NCI-H2081 (cell line): ENCODE measurements at places on chromosomes 2 and 18.

DNA sequence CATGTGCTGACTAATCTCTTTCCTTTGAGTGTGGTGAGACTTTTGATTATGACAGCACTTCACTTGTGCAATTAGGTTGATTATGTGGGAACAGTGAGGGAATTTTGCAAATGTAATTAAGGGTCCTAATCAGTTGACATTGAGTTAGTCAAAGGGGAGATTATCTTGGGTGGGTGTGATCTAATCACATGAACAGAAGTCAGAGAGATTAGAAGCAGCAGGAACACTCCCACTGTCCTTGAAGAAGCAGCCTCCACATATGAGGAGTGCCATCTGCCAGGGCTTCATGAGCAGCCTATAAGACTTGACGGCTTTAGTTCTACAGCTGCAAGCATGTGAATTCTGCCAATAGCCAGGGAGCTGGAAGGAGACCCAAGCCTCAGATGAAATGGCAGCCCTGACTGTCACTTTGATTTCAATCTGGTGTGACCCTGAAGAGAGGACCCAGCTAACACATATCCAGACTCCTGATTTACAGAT is 89.4 kb upstream of the APCDD1 start:
- DNase-seq: no peak

GRCh38 chr2:27967076-27967475 is 76.5 kb downstream of the BABAM2 start:
- DNase-seq: no peak

- DNase-seq: no peak
Observed at GRCh38 chr2:144508172-144508851, 11.6 kb downstream of the ZEB2 start.

GRCh38 chr2:117127680-117128079 is 686.8 kb upstream of the DDX18 start:
- no peak for DNase-seq

DNA sequence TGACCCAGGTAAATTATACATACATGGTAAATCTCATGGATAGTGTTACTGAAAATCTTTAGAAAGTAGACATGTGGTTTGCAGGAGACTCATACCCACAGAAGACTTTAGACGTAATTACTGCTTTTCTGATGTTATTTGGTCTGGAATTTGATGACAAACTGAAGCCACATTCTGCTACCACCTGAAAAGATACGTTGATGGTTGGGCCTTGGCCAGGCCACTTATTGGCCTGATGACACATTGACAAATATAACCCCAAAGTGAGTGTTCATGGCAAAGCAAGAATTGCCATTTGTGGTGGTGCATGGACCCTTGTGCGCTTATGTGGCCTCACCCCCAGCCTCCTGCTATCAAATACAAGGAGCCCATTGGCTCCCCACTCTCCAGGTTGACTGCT is 155.6 kb downstream of the METTL4 start:
- no peak for DNase-seq

- DNase-seq: no peak
Observed at GRCh38 chr2:85711578-85712060, 17.5 kb downstream of the GNLY start.

GRCh38 chr2:20089715-20090464 is 38.5 kb upstream of the LAPTM4A start:
- no peak for DNase-seq

GRCh38 chr2:191333911-191334357 is 88.7 kb downstream of the MYO1B start:
- no peak for DNase-seq

- no peak for DNase-seq
Observed at GRCh38 chr2:191171708-191172355, 21.0 kb upstream of the STAT4 start.

DNA sequence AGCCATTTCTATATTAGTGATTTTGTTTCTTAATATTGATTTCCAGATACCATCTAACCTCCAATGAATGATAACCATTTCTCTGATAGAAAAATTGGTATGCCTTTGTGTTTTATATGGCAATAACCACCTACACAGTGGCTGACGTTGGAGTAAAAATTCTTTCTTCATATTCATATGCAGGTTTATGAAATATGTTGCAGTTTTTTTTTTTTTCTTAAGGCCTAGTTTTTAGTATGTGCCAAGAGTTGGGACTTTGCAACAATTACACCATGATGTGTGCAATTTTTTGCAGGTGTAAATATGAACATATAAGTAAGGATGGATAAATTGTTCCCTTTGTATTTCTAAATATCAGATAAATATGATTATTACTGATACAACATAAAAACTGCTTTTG is 163.2 kb upstream of the MYO3B start:
- DNase-seq: no peak

DNA sequence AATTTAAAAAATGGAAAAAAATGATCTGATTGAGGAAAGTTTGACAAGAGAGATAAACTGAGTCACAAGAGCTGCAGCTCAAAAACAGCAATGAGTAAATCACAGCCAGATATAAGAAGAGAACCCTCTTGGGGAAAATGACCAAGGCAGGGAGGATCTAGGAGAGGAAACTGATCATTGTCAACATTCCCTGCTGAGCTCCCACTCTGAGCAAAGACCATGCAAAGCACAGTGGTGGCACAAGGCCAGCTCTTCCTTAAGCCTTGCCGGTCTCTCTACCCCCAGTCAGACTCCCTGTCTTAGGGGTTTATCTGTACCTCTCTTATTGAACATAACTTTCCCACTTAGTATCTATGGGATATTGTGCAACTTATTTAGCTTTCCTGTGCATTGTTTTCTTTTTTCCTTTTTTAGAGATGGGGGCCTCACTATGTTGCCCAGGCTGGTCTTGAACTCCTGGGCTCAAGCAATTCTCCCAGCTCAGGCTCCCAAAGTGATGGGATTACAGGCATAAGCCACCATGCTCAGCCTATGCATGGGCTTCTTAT is 54.0 kb upstream of the PPP1CB start:
- DNase-seq: no peak

- DNase-seq: no peak
Observed at GRCh38 chr2:195674491-195675221, 17.6 kb downstream of the SLC39A10 start.

DNA sequence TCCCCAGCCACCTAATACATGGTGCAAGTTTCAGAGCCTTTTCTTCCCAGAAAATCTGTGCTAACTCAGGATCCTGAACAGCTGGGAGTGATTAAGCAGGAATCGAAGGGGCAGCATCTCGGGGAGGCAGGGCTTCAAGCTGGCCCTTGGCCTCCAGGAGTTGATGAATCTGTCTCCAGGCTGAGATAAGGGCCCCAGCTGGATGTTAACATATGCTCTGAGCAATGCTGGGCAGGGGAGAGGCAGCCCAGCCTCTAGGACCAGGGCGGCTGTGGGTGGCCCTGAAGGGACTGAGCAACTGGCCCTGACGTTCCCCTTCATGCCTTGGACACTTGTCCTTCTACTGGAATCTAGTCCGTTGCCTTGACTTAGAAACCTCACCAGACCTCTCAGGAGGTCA is 84.1 kb upstream of the EPC2 start:
- DNase-seq: no peak

GRCh38 chr2:152555048-152555447 is 162.2 kb downstream of the PRPF40A start:
- no peak for DNase-seq

- DNase-seq: no peak
Observed at GRCh38 chr2:60535685-60536312, 17.7 kb downstream of the BCL11A start.

GRCh38 chr2:238136820-238137537 is 1.5 kb upstream of the KLHL30 start:
- no peak for DNase-seq

- no peak for DNase-seq
Observed at GRCh38 chr18:79956276-79956675, 4.8 kb upstream of the SLC66A2 start.

- DNase-seq: no peak
Observed at GRCh38 chr2:191382801-191383200, 137.6 kb downstream of the MYO1B start.

- no peak for DNase-seq
Observed at GRCh38 chr18:63869374-63869773, 18.1 kb upstream of the SERPINB2 start.

DNA sequence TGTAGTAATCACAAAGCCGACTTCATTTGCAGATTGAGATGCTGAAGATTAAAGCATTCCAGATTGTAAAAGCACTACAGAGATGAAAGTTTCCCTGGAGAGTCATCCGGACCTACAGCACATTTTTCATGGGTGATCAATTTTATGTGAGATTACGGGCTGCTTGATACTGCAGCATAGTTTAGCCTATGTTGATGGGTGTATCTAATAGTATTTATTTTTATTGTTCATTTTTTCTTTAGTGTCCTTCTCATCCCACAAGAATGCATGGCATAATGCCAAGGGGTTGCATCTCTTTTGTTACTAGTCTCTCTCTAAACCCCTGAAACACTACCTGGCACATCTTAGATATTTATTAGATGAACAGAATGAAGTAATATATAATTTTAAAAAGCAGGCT is 240.4 kb downstream of the MBD2 start:
- no peak for DNase-seq

DNA sequence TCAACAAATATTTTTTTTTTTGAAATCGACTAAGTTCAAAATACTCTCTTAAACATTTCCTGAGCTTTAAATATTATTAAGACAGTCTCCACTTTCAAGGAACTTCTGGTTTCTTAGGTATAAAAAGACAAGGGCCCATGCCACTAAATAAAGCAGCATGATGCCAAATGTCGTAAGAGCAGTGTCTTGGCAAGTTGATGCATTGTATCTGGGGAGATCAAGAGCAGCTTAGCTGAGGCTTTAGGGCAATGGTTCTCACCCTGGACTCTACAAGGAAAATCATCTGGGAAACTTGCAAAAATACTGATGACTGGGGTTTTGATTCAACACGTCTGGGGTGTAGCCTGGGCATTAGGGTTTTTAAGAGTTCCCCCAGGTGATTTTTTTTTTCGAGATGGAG is 41.3 kb downstream of the COL4A3 start:
- no peak for DNase-seq

GRCh38 chr2:59585655-59586054 is 967.8 kb downstream of the BCL11A start:
- DNase-seq: no peak

GRCh38 chr2:216004697-216005283 is 8.6 kb downstream of the MREG start:
- DNase-seq: no peak

DNA sequence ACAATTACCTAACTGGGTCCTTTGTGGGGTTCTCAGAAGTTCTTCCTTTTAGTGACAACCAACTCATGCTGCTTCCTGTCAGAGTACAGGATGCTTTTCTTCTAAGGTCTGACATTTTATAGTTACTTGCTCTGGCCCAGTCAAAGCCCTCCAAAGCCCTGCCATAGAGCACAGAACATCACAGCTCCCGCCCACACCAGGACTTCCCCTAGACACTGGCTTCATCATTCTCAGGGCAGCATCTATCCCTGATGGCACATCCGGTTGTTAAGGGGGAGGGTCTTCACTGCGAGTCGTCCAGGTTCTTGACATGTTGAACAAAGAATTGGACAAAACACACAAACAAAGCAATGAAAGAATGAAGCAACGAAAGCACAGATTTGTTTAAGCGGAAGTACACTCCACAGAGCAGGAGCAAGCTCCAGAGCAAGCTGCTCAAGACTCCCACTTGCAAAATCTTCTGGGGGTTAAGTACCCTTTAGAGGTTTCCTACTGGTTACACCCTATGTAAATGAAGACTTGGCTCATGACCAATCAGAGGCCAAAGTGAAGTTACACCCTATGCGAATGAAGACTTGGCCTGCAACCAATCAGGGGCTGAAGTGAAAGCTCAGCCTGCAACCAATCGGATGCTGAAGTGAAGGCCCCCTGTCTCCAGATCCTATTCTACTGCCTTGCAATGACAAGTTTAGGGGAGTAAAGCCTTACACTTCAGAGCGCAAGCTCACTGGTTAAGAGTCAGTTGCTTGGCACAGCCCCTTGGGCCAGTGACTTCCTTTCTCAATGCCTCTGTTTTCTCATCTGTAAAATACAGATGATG is 79.0 kb downstream of the HDAC4 start:
- DNase-seq: no peak

DNA sequence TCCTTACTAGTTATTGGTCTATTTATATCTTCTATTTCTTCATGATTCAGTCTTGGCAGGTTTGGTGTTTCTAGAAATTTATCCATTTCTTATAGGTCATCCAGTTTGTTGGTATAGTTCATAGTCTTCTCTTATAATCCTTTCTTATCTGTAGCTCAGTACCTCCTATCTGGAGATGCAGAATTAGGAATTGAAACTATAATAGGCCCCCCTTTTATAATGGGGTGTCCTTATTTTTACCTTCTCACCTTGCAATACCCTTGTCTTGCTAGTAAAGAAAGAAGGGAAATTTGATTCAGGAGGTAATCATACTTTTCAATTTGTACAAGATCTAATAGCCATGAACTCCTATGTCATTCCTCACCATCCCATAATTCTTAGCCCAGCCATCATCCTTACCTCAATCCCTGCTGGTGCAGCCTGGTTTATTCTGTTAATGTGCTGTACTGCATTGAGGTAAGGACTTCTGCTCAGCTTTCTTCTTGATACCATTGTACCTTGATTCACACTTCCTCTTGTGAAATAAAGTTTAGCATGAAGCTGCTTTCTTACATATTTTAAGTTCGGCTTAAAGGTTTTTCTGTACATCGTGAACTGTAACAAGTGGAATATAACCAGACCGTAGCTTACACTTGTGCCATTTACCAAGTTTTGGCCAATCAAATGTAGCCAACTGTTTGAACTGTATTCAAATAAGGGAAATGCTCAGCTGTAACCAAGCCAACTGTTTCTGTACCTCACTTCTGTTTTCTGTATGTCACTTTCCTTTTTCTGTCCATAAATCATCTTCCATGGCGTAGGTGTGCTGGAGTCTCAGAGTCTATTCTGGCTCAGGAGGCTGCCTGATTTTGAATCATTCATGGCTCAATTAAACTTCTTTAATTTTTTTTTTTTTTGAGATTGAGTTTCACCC is 40.1 kb upstream of the PTH2R start:
- no peak for DNase-seq

DNA sequence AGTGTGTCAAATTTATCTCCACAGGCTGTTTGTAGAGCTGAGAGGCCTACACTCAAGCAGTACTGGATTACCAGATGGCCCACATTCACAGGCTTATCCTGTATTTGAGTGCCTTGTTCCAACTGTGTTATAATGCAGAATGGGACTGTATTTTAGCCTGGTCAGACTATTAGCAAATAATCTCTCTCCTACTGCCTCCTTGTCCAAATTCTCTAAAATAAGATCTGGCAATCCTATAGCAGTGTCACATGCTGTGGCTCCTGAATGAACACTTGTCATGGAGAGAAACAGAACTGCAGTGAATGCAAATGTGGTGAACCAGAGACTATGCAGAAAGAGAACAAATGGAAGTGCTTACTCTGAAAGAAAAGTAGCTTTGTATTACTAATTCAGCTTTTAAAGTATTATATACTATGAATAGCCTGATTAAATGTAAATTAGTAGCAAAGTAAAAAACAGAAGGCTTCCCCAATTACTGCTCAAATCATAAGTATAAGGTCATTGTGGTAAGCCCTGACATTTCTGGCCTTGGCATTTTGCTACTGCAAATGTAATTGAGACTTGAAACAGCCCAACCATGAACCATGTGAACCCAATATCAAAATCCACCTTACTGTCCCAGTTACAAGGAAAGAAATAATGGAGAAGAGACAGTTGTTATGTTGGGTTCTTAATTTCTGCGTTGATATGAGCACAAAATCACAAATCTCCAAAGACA is 80.0 kb downstream of the MAP4K3 start:
- DNase-seq: no peak
